ENCODE measurements at places on chromosomes 5 and 9.

GRCh38 chr9:20505574-20505973 lies 116.7 kb downstream of the MLLT3 start:
- no peak for DNase-seq

DNA sequence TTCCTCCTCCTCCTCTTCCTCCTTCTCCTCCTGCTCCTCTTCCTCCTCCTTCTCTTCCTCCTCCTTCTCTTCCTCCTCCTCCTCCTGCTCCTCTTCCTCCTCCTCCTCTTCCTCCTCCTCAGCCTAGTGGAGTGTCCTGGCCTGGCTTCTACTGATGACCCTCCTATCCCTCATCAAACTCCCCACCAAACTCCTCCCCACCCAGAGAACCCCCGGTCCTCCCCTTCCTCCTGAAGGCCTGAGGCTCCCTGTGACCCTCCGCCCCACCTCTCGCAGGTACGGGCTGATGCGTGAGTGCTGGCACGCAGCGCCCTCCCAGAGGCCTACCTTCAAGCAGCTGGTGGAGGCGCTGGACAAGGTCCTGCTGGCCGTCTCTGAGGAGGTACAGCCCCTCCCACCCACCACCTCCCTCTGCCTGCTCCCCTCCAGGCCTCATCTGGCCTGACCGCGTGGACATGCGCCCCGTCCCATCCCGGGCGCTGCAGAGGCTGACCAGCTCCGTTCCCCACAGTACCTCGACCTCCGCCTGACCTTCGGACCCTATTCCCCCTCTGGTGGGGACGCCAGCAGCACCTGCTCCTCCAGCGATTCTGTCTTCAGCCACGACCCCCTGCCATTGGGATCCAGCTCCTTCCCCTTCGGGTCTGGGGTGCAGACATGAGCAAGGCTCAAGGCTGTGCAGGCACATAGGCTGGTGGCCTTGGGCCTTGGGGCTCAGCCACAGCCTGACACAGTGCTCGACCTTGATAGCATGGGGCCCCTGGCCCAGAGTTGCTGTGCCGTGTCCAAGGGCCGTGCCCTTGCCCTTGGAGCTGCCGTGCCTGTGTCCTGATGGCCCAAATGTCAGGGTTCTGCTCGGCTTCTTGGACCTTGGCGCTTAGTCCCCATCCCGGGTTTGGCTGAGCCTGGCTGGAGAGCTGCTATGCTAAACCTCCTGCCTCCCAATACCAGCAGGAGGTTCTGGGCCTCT lies 10.6 kb downstream of the FGFR4 start:
- no peak for DNase-seq

DNA sequence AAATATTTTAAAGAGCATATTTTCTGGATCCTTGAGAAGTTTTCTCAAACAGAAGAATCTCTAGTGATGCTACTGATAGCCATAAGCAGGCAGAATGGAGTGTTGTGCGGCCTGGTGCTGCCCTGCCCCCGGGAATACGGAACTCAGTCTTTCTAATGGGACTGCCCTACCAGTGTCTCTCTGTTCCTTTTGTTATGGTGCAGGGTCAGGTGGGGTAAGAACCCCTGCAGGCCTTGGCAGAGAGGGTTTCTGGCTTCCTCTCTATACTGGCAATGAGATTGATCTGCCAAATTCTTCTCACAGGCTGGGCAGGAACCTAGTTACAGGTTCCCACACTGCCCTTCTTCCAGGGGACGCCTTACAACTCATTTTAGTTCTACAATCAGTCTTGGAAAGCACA lies 2.6 kb downstream of the IL5 start:
- no peak for DNase-seq

DNA sequence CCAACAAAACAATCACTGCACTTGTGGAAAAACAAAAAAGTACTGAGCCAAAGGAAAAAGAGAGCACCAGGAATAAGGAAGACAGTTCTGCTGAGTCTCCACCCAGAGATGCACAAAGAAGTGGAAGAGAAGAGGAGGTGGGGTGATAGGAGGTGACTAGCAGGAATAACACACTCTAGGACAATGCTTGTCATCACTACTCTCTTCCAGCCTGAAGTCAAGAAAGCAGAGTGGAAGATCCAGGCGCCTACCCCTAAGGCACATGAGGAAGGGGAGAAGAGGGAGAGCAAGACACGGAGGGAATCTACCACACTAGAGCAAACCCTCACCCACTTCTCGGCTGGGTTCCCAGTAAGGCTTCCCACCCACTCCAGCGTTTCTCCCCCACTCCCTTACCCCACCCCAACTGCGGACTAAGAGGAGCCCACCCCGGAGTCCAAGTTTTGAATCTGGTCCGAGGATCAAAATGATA lies 1.7 kb downstream of the SLIT3 start:
- no peak for DNase-seq

DNA sequence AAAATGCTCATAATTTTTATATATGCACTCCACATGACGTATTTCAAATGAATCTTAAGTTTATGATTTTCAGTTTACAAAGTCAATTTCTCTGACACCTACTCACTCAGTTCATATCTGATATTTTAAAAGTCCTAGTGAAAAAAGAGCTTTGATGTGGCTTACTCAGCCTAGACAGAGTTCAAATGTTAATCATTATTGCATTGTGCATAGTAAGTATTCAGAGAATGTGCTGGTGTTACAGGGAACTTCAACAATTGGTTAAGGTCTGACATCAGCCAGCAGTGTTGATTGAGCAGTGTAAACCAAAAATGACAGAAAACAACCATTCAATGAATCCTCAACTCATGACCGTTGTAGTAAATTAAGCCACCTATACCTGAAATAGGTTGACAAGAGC lies 147.2 kb upstream of the LHFPL2 start:
- no peak for DNase-seq

GRCh38 chr9:95061916-95062595 lies 255.5 kb downstream of the FANCC start:
- no peak for DNase-seq

GRCh38 chr9:108756746-108757490 lies 98.9 kb downstream of the ACTL7B start:
- no peak for DNase-seq

DNA sequence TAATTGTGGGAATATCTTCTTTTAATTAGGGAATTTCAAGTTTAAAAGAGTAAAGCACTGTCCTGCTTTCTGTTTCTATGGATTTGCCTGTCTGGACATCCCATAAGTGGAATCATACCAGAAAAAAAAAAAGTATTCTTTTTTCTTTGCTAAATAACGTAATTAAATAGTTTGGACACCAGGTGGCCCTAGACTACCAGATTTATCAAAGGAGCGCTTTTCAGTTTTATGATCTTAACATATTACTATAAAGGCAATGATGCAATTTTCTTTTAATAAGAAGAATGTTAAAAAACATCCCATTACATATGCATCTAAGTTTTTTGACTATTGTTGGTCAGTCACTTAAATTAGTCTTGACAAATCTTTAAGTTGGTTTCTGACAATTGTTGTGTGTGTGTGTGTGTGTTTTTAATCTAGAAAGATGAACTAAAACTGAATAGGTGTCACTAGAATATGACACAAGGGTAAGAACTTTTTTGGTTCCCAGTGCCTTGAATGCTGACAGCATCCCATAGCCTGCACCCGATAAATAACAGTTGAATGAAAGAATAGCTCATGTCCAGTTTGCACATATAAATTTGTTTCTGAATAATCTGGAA lies 49.5 kb downstream of the C5orf22 start:
- DNase-seq = no peak

DNA sequence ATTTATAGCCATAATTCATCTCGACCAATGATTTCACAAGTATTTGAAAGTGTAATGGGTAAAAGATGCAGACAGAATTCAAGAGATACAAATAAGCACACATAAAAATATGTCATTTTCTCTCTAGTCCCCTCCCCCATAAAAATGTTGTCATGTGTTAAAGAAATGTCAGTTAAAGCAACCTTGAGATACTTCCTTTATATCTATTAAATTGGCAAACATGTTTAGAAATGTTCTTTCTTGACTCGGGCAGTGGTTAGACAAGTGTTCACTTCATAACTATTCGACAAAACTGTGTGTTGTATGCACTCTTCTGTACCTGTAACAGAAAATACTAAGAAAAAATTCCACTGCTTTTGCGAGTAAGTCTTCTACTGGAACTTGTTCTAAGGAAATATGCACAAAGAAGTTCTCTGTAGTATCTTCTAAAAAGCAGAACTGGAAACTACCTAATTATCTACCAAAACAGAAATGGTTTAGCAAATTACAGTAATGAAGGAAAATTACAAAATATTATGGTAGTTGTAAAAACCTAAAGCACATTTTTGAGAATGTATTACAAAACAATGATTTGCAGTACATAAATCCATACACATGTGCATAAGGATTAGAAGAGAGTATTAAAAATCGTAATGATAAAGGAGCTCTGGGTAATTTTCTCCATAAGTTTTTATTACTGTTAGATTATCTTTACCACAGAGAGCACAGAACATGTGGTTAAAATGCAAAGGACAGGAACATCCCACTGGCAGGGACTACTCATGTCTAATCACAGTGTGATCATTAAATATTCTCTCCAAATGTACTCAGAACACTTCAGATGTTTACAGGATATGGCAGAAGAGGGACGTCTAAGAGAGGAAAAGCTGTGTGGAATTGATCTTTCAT lies 35.9 kb downstream of the FBXW2 start:
- DNase-seq = no peak

GRCh38 chr5:87539839-87540238 lies 127.1 kb upstream of the CCNH start:
- DNase-seq = no peak

GRCh38 chr5:149268928-149269557 lies 2.6 kb upstream of the AFAP1L1 start:
- DNase-seq = peak; percentile 44

DNA sequence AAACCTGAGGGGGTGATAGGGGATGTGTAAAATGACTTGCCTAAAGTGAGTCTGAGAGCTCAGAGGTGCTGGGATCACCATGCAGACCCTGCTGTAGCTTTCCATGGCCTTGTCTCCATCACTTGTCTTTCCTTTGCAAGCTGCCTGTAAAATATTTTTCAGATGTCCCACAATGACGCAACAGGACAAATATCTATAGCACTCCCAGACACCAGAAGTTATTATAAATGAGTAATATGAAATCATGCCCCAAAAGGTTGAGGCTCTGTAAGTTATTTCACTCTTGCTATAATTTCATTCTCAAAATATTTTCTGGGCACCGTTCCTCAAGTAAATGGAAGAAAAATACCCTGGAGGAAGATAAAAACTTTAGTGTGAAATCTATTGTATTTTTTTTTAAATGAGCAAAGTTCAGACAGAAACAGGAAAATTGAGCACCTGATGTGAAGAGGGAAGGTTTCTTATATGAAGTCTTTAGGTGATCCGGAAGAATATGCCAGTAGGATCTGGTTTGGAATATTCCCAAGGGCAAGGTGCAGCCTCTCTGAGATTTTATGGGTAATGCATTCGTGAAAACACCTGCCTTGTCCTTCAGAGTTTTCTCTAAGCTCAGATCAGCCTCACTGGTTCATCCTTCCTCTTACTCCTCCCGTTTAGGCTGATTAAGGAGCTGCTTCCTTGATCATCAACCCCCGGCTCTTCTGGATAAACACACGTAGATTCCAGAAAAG lies 138.3 kb upstream of the DMAC1 start:
- no peak for DNase-seq

- no peak for DNase-seq
Observed at GRCh38 chr5:118052503-118052902, 935.8 kb downstream of the DTWD2 start.

DNA sequence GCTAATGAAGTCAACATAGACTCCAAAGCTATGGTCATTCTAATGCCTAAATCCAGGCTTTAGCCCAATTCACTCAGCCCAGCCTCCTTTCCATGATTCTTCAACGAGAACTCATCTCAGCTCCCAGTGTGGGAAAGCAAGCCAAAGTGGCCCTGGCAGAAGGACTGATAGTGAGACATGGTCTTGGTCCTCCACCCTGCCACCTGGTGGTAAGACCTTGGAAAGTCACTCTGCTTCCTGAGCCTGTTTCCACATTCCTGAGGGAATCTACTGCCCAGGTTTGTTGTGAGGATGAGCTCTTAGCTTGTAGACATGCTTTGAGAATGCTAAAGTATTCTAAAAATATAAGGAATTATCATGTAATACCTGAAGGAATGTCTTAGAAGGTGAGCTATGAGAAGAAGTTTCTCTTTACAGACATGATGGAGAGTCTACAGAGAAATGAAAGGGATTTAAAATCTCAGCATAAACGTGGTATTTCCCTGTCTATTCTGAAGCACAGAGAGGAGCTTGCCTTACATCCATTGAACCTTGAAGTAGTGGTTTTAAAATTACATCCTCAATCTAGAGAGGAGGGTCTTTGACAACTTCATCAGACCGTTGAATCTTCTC lies 173.5 kb downstream of the TRIM32 start:
- peak; percentile 66 for DNase-seq

GRCh38 chr5:150065886-150066285 lies 20.5 kb downstream of the CSF1R start:
- DNase-seq = no peak

DNA sequence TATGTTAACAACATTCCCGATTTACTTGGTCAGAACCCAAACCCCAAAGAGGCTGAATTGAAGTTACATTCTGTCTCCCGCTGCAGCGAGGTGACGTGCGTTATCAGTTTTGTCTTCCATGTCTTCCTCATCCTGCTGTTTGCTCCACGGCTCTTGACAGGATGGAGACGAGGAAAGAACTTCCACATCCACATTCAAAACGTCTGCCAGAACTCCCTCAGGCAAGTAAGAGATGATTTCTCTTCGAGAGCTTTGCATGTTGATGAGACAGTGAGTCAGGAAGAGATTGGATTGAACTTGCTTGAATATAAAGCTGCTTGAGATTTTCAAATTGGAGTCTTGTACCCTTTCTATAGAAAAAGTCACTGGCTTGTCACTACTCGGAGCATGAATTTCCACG lies 242.6 kb downstream of the AUH start:
- no peak for DNase-seq

DNA sequence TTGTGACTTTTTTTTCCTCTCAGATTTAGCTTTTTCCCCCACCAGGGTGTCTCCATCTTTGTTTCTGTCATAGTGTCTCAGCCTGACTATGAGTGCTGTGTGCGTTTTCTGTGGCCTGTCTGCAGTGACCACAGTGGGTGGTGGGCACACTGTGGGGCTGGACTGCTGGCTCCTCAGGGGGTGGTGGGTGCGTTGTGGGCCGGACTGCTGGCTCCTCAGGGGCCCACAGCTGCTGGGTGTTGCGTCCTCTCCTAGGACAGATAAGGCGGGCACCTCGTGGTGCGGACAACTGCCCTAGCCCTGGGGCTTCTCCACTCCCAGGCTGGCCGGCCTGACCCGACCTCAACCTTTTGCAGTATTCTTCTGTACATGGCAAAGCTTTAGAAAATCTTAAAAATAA lies 100.4 kb downstream of the EHMT1 start:
- DNase-seq = no peak

DNA sequence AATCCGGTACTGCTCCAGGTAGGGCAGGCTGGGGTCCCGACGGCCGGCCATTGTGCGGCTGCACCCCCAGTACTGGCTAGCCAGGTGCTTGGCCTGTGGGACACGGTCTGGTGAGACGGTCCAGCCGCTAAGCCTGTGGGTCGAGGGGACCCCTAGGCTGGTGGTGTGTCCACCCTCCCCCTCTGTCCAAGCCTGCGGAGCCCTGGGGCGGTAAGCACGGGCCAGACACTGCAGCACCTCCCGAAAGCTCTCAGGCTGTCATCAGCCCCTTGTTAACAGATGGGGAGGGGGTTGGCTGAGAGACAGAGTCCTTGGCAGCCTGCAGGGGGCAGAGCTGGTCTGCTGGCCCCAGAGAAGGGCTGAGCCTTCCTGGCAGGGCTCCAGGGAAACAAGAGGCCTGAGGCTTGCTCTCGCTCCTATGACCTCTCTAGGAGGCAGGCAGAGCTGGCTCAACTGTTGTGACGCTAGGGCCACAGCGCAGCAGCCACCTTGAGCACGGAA lies 11.8 kb upstream of the MRNIP start:
- peak; percentile 13 for DNase-seq

All from D721Med (cell line).